SW480 (cell line): ENCODE measurements at places on chromosomes 4 and X.

DNA sequence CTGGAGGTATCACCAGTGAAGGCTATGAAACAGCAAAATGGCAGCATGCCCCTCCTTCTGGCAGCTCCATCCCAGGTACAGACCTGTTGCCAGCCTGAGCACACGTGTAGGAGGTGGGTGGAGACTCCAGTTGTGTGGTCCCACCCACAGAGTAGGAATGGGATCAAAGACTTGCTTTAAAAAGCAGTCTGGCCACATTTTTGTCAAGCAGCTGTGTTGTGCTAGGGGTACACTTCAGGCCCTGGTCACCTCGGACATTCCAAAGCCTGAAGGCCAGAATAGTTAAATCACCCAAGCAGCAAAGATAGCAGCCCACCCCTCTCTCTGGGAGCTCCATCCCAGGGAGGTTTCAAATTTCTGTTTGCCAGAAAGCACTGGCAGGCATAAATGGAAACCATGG lies 20.3 kb upstream of the AMBN start:
- no peak for DNase-seq

GRCh38 chr4:76108467-76109181 lies 34.1 kb downstream of the ART3 start:
- DNase-seq: peak; percentile 12

DNA sequence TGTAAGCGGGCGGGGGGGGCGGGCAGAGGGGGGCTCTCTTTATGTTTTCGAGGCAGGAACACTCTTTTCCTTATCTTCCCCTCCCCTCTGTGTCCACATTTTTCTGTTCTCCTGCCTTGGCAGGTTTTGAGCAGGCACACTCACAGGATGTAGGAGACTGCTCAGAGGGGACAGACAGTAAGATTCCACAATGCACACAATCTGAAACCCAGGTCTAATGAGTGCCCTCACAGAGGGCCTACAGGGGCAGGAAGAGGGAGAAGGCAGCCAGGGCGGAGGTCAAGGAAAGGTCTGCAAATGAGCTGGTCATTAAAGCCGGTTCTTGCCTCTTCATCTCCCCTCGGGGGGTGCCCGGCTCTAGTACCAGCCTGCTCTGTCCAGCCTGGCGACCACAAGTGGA lies 106.1 kb upstream of the ATP6AP2 start:
- no peak for DNase-seq

DNA sequence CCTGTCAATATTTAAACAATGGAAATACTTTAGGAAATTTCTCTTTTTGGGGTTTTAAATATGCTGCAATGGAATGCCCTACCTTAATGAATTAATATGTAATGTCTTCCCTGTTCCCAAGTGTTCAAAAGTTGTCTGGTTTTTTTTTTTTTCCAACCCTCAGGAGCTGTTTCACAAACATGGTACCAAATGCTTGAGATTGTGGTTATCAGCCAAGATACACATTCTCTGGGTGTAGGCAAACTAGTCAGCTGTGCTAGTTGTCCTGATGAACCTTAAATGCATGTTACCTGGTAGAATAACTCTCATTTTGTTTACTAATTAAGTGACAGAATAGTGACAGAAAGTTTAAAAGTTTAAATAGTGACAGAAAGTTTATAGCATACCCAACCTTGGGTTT lies 50.7 kb downstream of the FHL1 start:
- DNase-seq: no peak

DNA sequence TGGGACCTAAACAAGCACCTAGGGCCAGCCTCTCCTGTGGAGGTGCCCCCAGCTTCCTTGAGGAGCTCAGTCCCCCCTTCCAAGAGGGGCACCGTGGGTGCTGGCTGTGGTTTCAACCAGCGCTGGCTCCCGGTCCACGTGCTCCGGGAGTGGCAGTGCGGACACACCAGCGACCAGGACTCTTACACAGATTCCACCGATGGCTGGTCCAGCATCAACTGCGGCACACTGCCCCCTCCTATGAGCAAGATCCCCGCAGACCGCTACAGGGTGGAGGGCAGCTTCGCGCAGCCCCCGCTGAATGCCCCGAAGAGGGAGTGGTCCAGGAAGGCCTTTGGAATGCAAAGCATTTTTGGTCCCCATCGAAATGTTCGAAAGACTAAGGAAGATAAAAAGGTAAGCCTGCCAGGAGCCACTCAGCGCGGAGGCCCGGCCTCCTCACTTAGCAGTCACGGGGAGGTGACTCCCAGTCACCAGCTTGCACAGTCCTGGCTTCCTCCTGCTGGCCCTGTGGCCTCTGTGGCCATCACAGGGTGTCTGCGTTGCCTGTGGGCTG lies 24.9 kb downstream of the RGS12 start:
- DNase-seq: no peak

DNA sequence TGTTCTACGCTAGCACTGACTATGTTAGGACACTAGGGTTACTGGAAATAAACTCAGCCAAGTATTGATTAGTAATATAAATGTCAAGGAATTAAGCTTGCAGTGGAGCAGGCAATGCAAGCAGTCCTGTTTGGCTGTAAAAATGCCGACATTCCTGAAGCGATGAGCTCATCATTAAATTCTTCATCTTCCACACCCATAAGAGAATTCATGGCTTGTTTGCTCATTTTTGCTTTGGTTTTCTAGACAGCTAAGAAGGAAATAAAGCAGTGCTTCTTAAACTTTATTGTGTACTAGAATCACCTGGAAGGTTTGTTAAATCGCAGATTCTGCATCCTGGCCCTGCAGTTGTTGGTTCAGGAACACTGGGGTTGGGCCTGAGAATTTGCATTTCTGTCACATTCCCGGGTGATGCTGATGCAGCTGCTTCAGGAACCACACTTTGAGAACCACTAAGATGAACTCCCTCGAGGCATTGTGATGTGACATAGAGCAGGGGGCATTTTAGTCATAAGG lies 17.8 kb downstream of the ANXA3 start:
- no peak for DNase-seq

DNA sequence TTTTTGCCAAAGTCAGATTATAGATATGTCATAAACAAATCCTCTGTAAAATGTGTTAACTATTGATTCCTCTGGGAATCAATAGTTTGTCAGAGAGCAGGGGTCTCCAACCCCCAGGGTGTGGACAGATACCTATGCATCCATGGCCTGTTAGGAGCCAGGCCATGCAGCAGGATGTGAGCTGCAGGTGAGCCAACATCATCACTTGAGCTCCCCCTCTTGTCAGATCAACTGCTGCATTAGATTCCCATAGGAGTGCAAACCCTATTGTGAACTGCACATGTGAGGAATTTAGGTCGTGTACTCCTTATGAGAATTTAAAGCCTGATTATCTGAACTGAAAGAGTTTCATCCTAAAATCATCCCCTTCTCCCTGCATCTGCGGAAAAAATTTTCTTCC lies 1365.4 kb downstream of the ARAP2 start:
- no peak for DNase-seq

- peak; percentile 40 for DNase-seq
Measured at GRCh38 chrX:20116577-20117240, at the start of gene MAP7D2. MAP7D2 (minus strand) TSS chrX:20116907; CDS start chrX:20116879, 28 bp downstream.

GRCh38 chrX:47093248-47093647 lies 15.0 kb downstream of the RGN start:
- peak; percentile 43 for DNase-seq

GRCh38 chr4:22780797-22781196 lies 88.1 kb downstream of the GBA3 start:
- DNase-seq: no peak

DNA sequence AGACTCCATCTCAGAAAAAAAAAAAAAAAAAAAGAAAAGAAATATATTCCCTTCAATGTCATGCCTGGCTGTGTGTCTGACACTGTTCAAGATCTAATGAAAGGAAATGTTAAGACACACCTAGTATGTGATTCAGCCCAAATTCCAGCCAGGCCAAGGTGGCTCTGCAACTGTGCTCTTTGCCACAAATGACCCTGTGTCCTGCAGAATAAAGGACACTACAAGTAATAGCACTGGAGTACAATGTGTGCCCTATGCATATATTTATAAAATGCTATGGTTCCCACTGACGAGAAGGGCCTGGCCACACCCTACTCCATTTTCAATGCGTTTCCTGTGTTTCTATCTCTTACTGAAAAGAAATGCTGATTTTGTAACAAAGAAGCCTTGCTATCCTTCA lies 98.0 kb upstream of the SORBS2 start:
- no peak for DNase-seq

DNA sequence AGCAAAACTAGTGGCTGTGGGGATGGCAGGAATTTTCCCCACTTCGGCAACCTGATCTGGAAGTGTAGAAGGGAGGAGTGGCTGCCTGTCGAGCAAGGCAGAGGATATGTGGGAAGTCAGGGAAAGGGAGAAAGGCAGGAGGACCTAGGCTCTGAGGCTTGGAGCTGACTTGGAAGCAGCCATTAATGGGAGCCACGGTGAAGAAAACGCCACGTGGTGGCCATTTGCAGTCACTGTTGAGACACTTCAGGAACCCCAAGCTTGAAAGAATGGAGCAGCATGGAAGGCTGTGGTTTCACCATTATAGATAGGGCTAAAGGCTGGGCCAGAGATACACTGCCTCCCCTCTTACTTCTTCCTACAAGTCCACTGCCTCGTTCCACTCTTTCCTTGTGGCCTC lies 41.8 kb upstream of the MAML3 start:
- no peak for DNase-seq

DNA sequence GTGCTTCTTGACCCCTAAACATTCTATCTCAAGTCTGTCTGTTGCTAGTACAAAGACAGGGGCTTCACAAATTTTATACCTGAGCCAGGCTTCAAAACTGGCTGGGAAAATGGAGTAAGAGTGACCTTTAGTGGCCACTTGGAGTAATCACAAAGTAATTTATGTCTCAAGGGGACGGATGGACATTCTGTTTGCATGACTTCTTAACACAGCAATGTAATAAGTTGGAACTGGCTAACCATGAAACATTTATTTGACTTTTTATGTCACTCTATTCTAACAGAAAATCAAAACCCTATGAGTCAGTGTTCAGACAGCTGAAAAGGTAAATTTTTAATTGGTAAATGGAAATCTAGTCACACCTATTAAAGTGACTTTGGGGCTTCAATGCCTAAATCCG lies 600.6 kb downstream of the ANKRD50 start:
- peak; percentile 51 for DNase-seq

DNA sequence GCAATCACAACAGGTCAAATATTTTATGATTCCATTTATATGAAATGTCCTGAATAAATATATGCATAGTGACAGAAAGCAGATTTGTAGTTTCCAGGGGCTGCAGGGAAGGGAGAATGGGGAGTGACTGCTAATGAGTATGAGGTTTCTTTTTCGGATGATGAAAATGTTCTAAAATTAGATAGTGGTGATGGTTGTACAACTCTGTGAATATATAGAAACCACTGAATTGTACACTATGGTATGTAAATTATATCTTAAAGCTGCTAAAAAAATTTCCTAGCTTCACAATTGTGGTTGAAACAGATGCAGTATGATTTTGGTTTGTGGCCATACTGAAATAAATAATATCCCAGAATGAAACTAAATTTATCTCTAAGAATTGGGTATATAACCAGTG lies 12.9 kb upstream of the IL2 start:
- DNase-seq: no peak

DNA sequence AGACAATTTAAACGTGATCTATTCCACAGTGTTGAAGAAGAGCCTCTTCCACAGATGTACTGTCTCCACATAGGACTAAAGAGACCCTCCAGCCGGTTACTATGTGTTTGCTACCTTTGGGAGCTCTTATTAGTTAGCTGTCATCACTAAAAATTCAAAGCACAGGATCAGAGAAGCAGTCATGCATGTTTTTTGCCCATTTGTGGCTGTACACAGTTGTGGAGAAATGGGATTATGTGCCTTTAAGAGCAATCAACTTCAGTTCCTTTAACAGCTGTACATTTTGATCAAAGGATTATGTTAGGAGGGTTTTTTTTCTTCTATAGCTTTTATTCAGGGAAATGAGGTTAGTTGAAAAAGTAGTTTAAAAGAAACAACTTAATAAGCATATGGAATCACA lies 149.0 kb upstream of the SPOCK3 start:
- DNase-seq: no peak

DNA sequence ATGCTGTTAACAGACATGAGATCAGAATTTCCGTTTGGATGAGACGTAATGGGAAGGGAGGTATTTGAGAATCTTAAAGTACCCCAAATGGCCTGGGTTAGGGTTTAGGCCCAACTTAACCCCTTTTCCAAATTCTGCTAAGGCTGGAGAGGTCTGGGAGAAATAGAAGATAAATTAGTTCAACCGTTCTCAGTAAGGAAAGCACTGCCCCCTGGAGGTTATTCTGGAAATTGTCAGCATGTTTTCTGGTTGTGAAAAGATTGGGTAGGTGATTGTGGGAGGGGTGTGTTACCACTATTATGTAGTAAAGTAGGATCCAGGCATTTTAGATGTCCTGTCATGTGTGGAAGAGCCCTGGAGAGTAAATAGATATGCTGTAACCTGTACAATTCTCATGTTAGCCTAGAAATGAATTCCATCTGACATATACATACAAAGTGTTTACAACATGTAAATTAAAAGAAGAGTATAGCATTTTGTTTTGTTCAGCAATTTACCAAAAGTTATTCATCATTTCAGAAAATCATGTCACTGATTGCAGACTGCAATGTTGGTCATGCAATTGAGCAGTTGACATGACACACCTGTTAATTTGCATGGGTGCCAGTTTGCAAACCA lies 26.8 kb upstream of the GRXCR1 start:
- peak; percentile 31 for DNase-seq

DNA sequence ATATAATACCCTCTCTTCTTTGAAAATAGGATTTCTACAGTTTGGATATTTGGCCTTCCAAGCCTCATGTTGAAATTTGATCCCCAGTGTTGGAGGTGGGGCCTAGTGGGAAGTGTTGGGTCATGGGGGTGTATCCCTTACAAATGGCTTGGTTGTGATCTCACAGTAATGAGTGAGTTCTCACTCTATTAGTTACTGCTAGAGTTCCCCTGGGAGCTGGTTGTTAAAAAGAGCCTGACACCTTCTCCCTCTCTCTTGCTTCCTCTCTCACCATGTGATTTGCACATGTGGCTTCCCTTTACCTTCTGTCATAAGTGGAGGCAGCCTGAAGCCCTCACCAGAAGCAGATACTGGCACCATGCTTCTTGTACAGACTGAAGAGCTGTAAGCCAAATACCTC lies 73.9 kb downstream of the HDAC8 start:
- DNase-seq: no peak

- DNase-seq: peak; percentile 30
Measured at GRCh38 chrX:102515975-102516941, at the start of gene TMSB15A. TMSB15A (minus strand) TSS chrX:102516739.

DNA sequence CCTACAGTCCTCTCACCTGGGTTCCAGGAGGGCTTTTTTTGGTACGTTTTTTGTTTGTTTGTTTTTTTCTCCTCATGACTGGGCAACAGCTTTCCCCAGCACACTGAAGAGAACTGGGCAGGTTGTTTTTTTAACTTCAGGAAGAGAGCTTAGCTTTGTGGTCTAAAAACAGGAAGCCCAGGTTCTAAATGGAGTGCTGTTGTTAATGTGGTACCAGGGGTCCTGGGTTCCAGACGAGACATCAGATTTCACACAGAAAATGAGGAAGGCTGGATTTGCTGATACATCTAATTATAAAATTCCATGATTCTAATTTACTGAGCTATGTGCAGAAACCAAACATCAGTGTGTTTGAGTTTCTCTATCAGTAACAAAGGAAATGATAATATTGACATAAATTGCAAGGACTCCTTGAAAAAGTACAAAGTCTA lies 4.2 kb downstream of the MYOZ2 start:
- DNase-seq: no peak

- peak; percentile 92 for DNase-seq
Measured at GRCh38 chr4:185504098-185505047, 30.9 kb downstream of the PDLIM3 start.

- no peak for DNase-seq
Measured at GRCh38 chrX:107450823-107451509, 1.5 kb downstream of the FRMPD3 start.

- DNase-seq: peak; percentile 13
Measured at GRCh38 chr4:39354254-39354552, 12.0 kb downstream of the RFC1 start.
